ENCODE measurements at places on chromosomes 16 and 17. TPM values are rescaled to one million over a fixed set of nuclear protein-coding genes. Genes with fewer than 3 reads are reported as not detected.

GRCh38 chr17:34107019-34107418, 148.1 kb upstream of the CCL2 start:
- no peak for DNase-seq
- H3K27me3 ChIP-seq = no peaks in the 10 kb centered on the region
- no peak overlapping the region for H3K27ac ChIP-seq
- no peak overlapping the region for H3K4me3 ChIP-seq

ACE gene
- 56.7 TPM for total RNA-seq

DNA sequence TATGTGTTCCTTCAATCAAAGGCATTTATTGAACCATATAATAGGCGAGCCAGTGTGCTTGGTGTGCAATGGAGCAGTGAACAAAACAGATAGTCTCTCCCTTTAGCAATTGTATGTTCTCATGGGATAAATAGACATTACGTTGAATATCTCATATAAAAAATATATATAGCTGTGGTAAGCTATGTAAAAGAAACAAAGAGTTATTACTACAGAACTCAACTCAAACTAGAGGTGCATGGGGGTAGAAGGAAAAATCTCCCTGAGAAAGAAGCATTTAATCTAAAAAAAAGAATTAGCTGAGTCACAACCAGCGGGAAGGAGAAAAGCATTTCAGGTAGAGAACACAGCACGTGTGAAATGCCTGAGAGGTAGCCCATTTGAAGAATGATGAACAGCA, 919.3 kb downstream of the CDH11 start:
- no peaks in the 10 kb centered on the region for H3K27me3 ChIP-seq
- no peak overlapping the region for H3K4me3 ChIP-seq
- H3K27ac ChIP-seq = no peak overlapping the region
- H3K36me3 ChIP-seq = no peaks in the 10 kb centered on the region
- DNase-seq = no peak

PRR35 gene
- not detected for total RNA-seq

SDR42E2 gene
- total RNA-seq = 0.55 TPM

ANKS4B gene
- not detected for total RNA-seq

RAB11FIP4 gene
- 44.1 TPM for total RNA-seq

GRCh38 chr16:70653406-70653805, 7.0 kb downstream of the IL34 start:
- no peaks in the 10 kb centered on the region for H3K27me3 ChIP-seq
- no peak for DNase-seq
- no peak overlapping the region for H3K4me3 ChIP-seq
- no peaks in the 10 kb centered on the region for H3K4me1 ChIP-seq
- H3K36me3 ChIP-seq = no peaks in the 10 kb centered on the region
- no peak overlapping the region for H3K27ac ChIP-seq

Measured in CD4-positive, alpha-beta memory T cell (primary cell).